NCI-H1417 treated with DMSO at 0.1 percent for 48 hours (cell line): ENCODE measurements at places on chromosomes 12 and 14.

DNA sequence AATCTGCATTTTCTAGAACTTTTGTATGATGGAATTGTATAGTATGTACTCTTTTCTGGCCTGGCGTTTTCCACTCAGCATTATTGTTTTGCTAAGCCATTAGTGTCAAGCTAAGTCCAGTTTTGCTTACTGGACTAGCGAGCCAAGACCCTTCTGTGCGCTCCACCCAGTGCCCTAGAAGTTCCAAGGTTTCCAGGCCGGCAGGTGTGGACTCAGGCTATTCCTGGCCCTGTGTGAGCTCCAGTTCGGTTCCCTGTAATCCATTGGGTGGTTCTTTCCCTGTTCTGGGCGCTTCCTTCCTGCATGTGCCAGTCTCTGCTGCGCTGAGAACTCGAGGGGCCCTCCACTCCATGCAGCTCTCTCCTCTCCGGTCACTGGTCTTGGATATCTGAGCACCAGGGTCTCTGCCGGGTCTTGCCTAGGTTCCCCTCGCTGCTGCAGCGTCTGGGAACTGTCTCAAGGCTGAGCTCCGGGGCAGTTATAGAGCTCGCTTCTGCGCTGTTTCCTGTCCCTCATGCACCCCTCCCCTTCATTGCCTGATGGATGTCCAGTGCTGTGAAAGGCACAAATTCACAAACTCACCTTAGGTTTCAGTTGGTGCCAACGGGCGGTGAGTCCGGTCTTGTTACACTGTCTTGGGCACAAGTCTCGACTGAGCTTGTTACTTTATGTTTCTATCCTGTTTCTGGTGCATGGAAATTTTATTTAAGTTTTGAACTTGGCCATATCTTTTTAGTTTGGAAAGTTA lies 100.8 kb downstream of the ADGRD1 start:
- no peak for DNase-seq

DNA sequence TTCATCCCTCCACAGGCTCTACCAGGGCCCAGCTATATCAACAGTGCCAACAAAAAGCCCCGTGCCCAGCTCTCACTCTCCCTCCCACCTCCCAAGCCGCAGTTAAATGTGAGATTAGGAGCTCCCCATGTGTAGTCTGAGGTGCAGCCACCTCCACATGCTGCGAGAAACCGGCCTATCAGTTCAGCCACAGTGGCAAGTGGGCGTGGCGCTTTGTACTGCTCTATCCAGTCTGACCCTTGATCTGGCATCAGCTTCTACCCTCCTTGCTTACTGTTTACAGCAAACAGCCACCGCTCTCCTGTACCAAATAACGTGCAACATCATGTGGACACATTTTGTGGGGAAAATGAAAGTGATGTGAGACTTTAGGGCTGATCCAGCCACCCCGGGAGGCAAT lies 1.7 kb downstream of the PLEK2 start:
- DNase-seq = no peak

DNA sequence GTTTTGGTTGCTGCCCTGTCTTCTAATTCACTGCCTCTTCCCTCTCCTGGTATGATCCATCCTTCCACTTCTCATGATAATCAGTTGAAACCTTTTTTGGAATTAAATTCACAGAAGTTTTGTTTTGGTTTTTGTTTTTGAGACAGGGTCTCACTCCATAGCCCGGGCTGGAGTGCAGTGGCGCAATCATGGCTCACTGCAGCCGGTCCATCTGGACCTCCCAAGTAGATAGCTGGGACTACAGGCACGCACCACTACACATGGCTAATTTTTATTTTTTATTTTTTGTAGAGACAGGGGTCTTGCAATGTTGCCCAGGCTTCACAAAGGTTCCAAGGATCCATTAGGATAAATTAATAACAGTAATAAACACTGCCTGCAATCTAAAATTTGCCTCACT lies 164.3 kb downstream of the PRKCH start:
- DNase-seq = no peak

DNA sequence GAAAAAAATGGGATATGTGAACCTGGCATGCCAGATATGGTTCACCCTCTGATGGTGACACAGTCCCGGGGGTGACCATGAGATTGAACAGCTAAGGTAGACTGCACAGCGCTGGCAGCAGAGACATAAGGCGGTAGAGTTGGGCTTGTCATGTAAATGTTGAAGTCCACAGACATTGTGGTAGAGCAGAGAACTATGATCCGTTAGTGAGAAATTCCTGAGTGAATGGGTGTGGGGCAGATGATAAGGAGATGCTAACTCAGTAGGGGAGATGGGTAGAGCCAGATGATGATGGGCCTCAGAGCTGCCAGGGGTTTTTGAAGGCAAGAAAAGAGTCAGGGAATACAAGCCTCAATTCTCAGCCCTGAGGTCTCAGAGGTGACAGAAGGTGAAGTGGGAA lies 51.1 kb upstream of the DNM1L start:
- DNase-seq = no peak

DNA sequence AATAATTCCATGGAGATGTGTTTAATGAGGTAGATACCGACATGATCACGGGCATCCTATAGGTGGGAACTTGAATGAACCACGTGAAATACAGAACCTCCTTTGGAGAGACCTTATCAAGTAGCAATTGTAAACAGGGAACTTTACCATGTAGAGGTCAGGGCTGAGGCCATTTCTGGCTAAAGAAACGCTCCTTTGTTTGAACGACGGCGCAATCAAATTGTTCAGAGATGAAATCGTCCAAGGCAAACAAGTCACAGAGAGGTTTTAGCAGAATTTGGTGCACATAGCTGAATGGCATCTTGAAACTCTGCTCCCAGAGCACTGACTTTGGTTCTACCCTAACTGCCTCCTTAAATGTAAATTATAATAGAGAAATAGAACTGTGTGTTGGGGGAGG lies 9.8 kb downstream of the PRIMA1 start:
- no peak for DNase-seq

DNA sequence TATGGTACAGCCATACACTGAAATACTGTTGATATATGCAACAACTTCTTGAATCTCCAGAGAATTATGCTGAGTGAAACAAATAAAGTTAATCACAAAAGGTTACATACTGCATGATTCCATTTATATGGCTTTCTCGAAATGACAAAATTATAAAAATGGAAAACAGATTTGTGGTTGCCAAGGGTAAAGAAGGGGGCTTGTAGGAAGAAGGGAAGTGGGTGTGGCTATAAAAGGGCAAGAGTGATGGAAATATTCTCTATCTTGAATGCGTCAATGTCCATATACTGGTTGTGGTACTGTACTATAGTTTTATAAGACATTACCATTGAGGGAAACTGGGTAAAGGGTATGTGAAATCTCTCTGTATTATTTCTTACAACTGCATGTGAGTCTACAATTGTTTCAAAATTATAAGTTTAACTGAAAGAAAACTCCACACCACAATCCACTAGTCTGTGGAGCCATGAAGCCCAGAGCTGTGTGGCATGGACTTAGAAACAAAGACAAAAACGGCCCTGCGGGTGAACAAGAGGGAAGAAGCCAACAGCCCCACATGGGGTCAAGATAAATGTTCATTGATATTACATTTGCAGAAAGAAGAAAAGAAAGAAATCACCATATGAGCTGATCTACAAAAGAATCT lies 18.3 kb upstream of the TSPAN11 start:
- DNase-seq = no peak

GRCh38 chr12:48995086-48995879 lies 3.9 kb downstream of the DDN start:
- DNase-seq = peak; percentile 35

DNA sequence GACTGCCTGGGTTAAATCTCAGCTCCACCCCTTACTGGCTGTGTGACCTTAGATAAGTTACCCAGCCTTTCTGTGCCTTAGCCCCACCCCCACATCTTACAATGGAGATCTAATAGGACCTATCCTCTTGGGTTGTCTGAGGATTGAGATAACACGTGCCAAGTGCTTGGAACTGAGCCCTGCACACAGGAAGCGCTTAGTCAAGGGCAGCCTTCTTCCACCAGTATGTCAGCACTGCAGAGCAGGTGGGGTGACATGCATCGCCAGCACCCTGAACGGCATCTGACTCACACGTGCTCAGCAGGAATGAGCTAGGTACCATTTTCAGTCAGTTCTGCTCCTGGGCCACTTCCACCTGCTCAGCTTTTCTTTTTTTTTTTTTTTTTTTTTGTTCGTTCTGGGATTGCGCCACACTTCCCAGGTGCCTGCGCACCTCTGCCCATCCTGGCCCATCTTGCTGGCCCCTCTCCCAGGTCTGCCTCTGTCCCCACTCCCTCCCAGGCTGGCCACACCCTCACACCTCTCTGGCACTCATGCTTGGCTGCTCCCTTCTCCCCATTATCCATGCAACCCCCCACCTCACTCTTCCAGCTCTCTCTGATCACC lies 19.6 kb downstream of the LGMN start:
- no peak for DNase-seq

DNA sequence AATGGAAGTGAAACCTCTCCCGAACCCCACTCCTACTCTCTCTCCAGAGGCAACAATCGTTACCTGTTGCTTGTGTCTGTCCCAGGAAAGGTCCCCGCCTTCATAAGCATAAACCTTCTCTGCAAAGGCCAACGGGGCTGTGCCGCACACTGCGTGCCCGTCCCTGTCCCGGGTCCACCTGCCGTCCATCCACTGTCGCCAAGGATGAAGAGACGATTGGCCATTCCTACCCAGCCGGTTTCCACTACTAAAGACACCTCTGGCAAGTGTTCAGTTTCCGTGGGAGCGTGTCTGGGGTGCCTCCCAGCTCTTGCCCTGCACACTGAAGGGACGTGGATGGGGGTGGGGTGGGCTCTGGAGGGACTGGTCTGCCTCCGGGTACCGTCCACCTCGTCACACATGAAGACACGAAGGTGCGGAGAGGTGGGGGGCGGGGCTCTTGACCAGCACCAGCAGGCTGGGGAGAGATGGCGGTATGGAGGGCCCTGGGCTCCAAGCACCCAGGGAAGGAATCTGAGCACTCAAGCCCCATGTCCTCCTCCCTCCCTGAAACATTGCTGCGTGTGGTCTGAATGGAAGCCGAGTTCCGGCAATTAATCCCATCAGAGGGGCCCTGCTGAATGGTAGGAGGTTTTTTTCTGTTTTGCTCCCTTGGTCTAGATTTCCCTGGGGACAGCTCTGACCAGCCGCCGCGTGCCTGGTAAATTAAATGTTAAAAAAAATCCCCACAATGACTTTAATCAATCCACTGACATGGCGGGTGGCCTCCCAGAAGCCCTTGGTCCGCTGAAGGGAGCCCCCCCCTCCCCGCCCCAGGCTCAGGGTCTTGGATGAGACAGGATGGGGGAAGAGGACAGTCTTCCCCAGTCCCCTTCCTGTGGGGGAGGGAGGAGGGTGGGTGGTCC lies 4.1 kb upstream of the KIF26A start:
- no peak for DNase-seq

DNA sequence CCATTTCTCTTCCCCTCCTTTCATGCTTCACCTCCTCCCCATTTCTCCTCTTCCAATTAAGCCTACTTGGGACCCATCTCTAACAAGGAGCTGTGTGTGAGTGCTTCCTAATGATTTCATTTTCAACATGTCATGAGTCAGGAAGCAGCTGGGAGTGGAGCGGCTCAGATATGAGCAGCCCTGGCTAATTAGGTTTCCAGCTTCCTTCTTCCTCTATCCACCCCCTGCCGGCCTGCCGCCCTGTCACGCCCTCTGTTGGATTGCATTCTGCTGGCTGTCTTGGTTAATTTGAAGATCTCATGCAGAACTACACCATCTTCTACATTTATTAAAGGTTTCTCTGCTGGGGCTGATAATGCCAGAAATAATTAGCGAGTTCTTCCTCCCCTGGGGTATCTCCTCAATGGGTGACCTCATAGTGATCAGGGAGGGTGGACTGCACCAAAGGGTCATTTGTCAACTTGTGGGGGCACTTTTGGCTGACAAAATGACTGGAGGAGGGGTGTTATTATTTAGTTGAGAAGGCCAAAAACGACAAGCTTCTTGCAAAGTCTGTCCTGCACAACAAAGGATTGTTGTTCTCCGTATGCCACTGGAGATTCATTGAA lies 300.9 kb upstream of the SRRM4 start:
- no peak for DNase-seq

- DNase-seq = no peak
Measured at GRCh38 chr12:123506843-123507236, 26.7 kb downstream of the RILPL1 start.

- no peak for DNase-seq
Measured at GRCh38 chr12:124143726-124144125, 151.2 kb upstream of the RFLNA start.

DNA sequence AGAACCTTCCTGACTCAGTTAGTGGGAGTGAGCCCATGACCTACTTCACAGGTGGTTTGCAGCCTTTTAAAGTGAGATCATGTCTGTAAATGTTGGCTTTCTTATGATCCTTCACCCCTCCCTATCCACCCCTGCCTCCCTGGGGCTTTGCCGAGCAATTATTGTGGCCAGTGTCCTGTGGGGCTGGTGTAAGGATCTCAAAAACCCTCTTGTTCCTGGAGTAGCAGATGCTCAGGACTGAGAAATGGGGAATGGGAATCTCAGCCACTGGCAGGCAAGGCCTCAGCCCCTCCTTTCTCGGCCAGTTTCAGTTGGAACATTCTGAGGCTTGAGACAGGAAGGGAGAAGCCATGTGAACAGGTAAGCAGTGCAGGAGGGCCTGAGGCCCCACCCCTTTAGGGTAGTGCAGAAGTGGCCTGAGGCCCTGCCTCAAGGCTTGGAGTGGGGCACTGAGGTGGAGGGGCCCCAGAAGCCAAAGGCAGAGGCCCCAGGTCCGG lies 53.8 kb downstream of the PLEKHG3 start:
- DNase-seq = no peak

- no peak for DNase-seq
Measured at GRCh38 chr12:89706986-89707702, 1.5 kb downstream of the ATP2B1 start.

DNA sequence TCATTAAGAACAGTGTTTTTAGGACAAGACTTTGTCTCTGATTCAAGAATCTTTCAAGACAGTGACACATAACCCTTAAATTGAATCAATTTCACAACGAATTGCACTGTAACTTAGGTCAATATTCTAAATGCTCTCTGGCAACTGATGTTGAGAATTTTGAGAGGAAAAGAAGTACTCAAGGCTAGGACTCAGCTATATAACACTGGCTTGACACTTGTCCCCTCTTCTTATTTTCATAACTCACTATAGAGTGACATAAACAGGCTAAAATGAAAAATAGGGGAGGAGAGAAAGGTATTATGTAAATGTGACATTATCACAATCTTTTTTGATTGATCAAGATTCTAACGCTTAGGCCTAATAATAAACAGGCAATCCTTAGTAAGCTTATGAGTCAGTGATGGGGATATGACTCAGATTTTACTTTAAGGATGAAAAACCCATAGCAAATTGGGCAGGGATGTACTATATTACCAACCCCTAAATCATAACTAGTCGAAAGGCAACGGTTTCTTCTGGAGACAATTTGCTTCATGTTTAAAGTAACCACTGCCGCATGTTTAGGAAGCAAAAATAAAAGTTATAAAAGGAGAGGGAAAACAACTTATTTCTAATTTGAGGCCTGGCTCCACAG lies 10.9 kb downstream of the BTG1 start:
- no peak for DNase-seq

GRCh38 chr14:76781648-76782051 lies 20.4 kb downstream of the VASH1 start:
- no peak for DNase-seq

GRCh38 chr14:54138354-54139038 lies 181.9 kb upstream of the BMP4 start:
- DNase-seq = no peak
